ENCODE measurements at places on chromosomes 2 and 18.
A peak's percentile ranks its signal among the peaks of the same experiment; 100 is the strongest.

DNA sequence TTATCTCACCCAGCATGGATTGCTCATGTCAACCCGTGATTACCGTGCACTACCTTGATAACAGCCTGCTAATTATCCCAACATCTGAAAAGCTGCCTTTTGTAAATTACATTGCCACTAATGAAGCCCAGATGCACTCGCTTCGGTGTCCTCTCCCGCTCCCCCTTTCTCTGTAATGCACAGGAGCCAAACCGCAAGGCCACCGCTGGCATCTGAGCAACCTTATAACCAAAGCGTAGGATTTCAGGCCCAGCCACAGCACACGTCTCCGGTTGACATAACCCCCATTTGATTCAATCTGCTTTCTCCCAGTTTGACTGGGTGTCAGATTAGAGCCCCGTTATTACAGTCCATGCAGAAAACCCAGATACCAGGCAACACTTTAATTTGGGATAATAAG, 341.2 kb downstream of the ALK start:
- DNase-seq = no peak

GRCh38 chr2:221999717-222000116, 299.1 kb downstream of the PAX3 start:
- DNase-seq = no peak

DNA sequence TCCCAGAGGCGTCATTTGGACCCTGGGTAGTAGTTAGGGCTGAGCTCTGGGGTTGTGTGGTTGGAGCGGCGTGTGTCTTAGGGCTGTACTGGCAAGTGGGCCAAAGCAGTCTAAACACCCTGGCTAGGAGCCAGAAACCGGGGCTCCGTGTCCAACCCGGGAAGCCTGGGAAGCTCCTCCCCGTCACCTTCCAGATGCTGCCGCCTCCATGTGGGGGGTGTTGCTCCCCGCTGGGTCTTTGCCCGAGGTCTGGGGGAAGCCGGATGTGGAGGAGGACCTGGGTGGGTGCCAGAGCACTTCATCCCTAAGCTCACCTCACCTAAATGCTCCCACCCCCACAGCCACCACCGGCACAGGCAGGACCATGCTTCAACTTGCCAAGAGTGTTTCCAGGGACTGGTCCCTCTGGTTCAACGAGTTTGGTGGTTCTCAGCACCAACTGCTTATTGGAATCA, 25.4 kb downstream of the TET3 start:
- no peak for DNase-seq

- DNase-seq = no peak
These were observed 9.9 kb downstream of the IER3IP1 start for GRCh38 chr18:47166294-47166693.

DNA sequence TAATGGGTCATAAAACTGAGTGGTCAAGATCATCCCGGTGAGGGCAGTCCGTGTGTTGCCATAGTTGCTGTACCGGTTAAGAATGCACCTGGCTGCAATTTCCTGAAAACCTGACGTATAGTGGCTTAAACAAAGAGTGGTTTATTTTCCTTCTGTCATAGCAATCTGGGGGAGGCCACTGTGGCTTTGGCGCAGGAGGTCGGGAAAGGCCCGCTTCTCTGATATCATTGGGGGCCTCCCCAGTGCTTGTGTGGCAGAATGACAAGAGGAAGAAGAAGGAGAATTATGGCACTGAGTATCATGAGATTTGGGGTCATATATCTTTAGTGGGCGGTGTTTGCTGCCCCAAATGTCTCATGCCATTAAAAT, 4.4 kb downstream of the C2orf92 start:
- no peak for DNase-seq

GRCh38 chr2:206936843-206937230, 2.5 kb upstream of the CPO start:
- no peak for DNase-seq

DNA sequence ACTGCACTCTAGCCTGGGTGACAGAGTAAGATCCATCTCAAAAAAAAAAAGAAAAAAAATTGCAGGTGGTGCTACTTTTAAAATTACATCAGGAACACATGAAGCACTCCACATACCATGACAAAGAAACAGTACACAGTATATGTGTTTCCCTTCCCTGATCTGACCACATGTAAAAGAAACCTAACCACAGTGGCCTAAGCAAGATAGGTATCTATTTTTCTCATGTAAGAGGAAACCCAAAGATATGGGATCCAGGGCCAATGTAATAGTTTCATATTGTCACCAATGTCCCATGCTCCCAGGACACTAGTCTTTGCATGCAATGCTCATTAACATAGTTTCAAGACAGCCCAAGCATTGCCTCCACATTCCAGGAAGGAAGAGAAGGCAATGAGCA, 99.9 kb downstream of the DYM start:
- DNase-seq = no peak

GRCh38 chr2:3823748-3824147, 120.4 kb downstream of the DCDC2C start:
- no peak for DNase-seq

DNA sequence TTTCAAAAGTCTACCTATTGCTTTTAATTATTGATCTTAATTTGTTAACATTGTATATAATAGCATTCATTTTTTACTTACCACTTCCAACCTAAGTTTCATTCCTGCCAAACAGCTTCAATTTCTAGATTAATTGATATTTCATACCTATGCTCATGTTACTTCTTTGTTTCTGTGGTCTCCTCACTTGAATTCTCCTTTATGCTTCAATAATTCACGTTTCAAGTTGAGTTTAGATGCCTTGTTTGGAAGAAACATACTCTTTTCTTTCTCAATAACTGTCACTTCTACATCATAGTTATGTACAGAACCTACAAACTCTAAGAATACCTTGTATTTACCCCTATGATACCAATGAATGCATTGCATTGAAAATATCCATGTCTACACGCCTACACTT, 862.2 kb upstream of the LRATD1 start:
- DNase-seq = no peak

DNA sequence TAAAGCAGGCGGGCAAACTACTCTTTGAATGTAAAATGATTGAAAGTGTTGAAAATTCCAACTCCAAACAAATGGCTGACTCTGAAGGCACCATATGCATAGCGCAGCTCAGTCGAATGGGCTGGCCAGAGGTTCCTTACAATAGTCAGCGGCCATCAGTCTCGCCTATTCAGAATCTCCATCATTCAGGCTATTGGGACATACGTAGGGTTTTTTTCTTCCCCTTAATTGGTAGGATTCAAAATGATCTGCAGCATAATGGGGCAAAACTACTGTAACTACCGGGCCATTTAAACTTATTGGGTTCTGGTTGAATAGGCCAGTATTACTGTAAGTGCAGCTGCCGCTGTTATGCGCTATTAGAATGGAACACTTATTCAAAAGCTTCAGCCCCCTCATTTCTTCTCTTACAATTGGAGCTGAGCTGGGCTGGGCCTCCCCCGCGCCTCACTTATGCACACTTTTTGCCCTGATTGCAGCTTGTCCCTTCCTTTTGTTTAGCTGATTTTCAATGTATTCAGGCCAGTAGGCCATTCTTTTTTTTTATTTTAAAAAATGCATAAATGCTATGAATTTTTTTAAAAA, 40.4 kb downstream of the SLC9A4 start:
- no peak for DNase-seq

- DNase-seq = no peak
These were observed 5.3 kb downstream of the NEU4 start for GRCh38 chr2:241814393-241814642.

GRCh38 chr18:48581206-48581605, 42.4 kb downstream of the CTIF start:
- DNase-seq = no peak

DNA sequence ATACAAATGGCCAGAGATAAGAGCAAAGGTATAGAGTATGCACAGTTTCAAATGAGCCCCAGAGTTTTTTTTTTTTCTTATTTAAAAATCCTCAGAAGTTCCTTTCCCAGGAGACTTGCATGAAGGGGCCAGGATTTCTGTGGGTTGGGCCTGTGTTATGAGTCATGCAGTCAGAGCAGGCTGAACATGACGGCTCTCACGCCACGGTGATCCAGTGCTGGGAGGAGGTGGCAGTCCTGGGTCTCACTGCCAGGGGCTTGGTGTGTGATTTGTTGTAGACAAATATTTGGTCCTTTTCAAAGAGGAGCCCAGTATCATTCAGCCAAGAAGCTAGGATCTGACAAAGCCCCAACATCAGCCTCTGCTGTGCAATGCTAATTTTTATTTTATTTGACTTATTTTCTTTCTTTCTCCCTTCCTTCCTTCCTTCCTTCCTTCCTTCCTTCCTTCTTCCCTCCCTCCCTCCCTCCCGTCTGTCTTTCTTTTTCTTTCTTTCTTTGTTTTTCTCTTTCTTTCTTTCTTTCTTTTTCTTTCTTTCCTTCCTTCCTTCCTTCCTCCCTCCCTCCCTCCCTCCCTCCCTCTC, 10.4 kb upstream of the KCNE4 start:
- DNase-seq = peak; percentile 39

- DNase-seq = no peak
These were observed 42.1 kb downstream of the GRHL1 start for GRCh38 chr2:9993488-9994165.

- DNase-seq = no peak
These were observed 617 bp downstream of the CCDC142 start for GRCh38 chr2:74481961-74482800.

GRCh38 chr18:43882358-43883055, 605.2 kb upstream of the SYT4 start:
- DNase-seq = no peak

DNA sequence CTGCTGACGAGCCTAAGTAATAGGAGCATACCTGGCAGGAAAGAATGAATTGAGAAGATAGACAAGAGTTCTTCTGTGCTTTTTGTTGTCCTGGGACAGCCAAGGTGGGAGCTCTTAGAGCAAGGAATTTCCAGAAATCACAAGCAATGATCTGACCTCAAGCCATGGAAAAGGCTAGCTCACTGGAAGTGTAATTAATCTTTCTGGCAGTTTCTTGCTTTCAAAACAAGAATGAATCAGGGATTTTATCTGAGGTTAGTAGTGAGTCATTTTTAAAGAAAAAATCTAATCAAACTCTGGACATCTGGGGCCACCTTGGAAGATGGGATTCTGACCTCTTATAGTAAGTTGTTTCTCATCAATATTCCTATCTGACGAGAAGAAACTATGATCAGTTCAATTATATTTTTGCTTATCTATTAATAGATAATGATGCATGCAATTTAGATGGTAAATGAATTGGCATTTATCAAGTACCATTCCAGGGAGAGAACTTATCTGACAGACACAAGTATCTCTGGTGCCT, 98.0 kb downstream of the ADCYAP1 start:
- peak; percentile 66 for DNase-seq

DNA sequence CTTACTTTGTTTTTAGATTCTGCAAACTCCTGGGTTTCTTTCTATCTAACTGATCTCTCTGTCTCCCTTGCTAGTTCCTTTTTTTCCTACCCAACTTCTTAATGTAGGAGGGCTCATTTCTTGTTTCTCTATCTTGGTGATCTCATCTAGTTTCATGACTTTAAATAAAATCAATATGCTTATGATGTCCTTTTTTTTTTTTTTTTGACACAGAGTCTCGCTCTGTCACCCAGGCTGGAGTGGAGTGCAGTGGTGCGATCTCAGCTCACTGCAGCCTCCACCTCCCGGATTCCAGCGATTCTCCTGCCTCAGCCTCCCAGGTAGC, 42.2 kb upstream of the IL1RL1 start:
- DNase-seq = no peak
